ENCODE measurements at places on chromosomes 7 and 10. TPM values are rescaled to one million over a fixed set of nuclear protein-coding genes. Genes with fewer than 3 reads are reported as not detected.

- DNase-seq: no peak
Measured at GRCh38 chr7:30171766-30172447, 37.1 kb downstream of the MTURN start.

DNA sequence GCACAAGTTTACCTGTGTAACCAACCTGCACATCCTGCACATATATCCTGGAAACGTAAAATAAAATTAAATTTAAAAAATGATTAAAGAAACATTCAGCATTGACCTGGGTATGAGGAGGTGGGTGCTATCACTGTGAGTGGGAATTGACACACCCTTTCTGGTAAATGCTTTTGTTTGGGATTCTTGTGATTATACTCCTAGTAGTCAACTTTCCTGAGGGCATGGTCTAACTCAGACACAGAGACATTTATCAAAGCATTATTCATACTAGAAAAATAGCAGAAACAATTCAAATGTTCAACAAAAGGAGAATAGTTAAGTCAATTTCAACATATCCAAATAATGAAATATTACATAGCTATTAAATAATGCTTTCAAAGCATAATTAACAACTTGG, 44.2 kb downstream of the CNNM2 start:
- DNase-seq: no peak

DNA sequence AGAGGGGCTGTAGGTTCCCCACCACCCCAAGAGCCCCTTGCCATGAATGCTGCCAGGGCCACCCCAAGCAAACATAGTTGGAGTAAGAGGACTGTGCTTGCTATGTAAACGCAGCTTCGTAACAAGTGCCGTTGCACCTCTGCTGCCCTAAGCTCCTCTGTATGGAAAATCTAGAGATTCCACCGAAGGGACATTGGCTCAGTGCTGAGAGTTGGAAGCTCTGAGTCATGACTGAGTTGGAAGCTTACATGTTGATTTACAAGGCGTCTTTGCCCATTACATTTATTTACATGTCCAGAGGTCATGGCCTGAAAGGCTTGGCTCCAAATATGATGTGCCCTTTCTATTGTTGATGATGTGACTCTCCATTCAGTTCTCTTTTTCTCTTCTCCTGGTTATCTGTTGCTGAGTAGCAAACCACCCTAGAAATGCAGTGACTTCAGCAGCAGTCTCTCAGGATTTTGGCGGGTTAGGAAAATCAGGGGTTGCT, 233.1 kb upstream of the TCF7L2 start:
- no peak for DNase-seq

- DNase-seq: peak; percentile 11
Measured at GRCh38 chr10:60549686-60550085, 160.0 kb upstream of the ANK3 start.

DNA sequence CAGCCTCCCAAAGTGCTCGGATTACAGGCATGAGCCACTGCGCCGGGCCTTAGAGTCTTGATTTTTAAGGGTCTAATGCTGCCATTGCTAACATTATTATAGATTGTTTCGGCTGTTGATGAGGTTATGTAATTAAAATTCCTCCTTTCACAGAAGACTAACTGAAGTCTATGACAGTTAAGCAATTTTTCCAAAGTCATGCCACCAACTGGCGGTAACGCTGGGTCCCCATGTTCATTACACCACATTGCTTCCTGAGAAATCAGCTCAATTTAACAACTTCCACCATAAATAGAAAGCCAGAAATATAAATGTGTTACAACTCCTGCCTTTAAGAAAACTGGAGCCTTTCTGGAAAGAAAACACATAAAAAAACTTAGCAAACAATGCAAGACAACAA, 3.5 kb downstream of the ERLIN1 start:
- DNase-seq: no peak

SMARCD3 gene
- 23.6 TPM for total RNA-seq

CAV1 gene
- 79.9 TPM for total RNA-seq

CDC14C gene
- 0.07 TPM for total RNA-seq

Measured in H7 (cell line).